Left lung (tissue), 14 donors: ENCODE measurements at places on chromosomes 16 and 17. TPM values are rescaled to one million over a fixed set of nuclear protein-coding genes. Genes with fewer than 3 reads are reported as not detected.

Gene JUP
- polyA plus RNA-seq, result 123 TPM

Gene TADA2A
- 28.6 TPM for polyA plus RNA-seq

Gene NOTUM
- polyA plus RNA-seq, result 67.0 TPM

Gene IL34
- 0.42 TPM for polyA plus RNA-seq

Gene PARN
- polyA plus RNA-seq, result 27.9 TPM

Gene DNAH17
- 3.4 TPM for polyA plus RNA-seq

Gene HIGD1B
- polyA plus RNA-seq, result 19.0 TPM

Gene PITPNM3
- 6.3 TPM for polyA plus RNA-seq

Gene MEOX1
- polyA plus RNA-seq, result 0.40 TPM

Gene SYNGR2
- 49.3 TPM for polyA plus RNA-seq

Gene SEC14L5
- 0.22 TPM for polyA plus RNA-seq

Gene CLDN9
- polyA plus RNA-seq, result 6.0 TPM

Gene FOXK2
- 46.3 TPM for polyA plus RNA-seq

Gene UNC13D
- polyA plus RNA-seq, result 29.3 TPM

Gene PHOSPHO1
- polyA plus RNA-seq, result 1.5 TPM

Gene XPO6
- 86.7 TPM for polyA plus RNA-seq

Gene SAMD14
- polyA plus RNA-seq, result 14.9 TPM

Gene CFDP1
- polyA plus RNA-seq, result 131 TPM

Gene MT1A
- not detected for polyA plus RNA-seq

Gene LPCAT2
- polyA plus RNA-seq, result 16.0 TPM

Gene CCL1
- not detected for polyA plus RNA-seq

Gene CNGB1
- polyA plus RNA-seq, result 0.06 TPM

Gene TRIM25
- 55.3 TPM for polyA plus RNA-seq

Gene CCL15
- not detected for polyA plus RNA-seq

Gene SPNS3
- polyA plus RNA-seq, result 1.1 TPM

Gene PLD2
- polyA plus RNA-seq, result 70.0 TPM

Gene ZNF597
- polyA plus RNA-seq, result 4.4 TPM

Gene OR1A1
- polyA plus RNA-seq, result 0.15 TPM

Gene NPIPB9
- polyA plus RNA-seq, result 4.5 TPM

Gene UMOD
- 0.18 TPM for polyA plus RNA-seq

Gene FSCN2
- 0.92 TPM for polyA plus RNA-seq

Gene CCDC200
- polyA plus RNA-seq, result 21.2 TPM

Gene DHRS7C
- polyA plus RNA-seq, result not detected

Gene CES1
- 110 TPM for polyA plus RNA-seq

Gene ABI3
- polyA plus RNA-seq, result 10.5 TPM

Gene GPT2
- 33.3 TPM for polyA plus RNA-seq

Gene ZNF75A
- 53.2 TPM for polyA plus RNA-seq

Gene TP53TG3
- not detected for polyA plus RNA-seq

Gene MRTFB
- polyA plus RNA-seq, result 35.5 TPM

Gene EFCAB13
- polyA plus RNA-seq, result 12.2 TPM

Gene DNAJC7
- polyA plus RNA-seq, result 131 TPM

Gene SCARF1
- 23.9 TPM for polyA plus RNA-seq

Gene PRR35
- not detected for polyA plus RNA-seq

Gene TEKT5
- polyA plus RNA-seq, result 0.37 TPM

Gene NPIPB6
- polyA plus RNA-seq, result 1.9 TPM

Gene RBFOX1
- 1.2 TPM for polyA plus RNA-seq

Gene TBC1D3L
- 40.5 TPM for polyA plus RNA-seq

Gene CXCL16
- polyA plus RNA-seq, result 15.0 TPM

Gene SMIM5
- 1.8 TPM for polyA plus RNA-seq

Gene KRT9
- polyA plus RNA-seq, result not detected

Gene TMED6
- 3.4 TPM for polyA plus RNA-seq

Gene NPIPB13
- polyA plus RNA-seq, result 28.4 TPM

Gene CCR7
- 0.63 TPM for polyA plus RNA-seq

Gene KIFC3
- 51.6 TPM for polyA plus RNA-seq

Gene ACACA
- polyA plus RNA-seq, result 48.3 TPM

Gene MGAT5B
- polyA plus RNA-seq, result 1.2 TPM

Gene OR4D1
- not detected for polyA plus RNA-seq

Gene PIRT
- 0.04 TPM for polyA plus RNA-seq

Gene TBC1D28
- polyA plus RNA-seq, result not detected
